Activated T-cell treated with anti-CD3 and anti-CD28 coated beads for 24 hours (primary cell): ENCODE measurements at places on chromosomes 6 and 20.

DNA sequence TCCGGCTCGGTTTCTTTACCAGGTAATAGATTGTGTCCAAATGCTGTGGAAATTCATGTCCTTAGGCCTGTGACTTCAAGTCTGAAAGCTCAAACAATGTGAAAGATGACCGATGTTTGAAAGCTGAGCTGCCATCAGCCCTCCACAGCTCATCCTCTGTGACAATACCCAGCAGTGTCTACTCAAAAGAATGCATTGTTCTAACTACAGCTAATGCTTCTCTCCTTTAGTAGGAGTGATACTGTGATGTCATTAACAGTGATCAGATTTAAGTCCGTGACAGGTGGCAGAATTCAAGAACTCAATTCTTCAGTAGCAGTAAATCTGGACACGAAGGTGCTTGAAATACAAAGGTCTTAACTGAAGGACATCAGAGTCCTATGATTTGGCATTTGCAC, 97.3 kb downstream of the RCAN2 start:
- DNase-seq, result no peak

DNA sequence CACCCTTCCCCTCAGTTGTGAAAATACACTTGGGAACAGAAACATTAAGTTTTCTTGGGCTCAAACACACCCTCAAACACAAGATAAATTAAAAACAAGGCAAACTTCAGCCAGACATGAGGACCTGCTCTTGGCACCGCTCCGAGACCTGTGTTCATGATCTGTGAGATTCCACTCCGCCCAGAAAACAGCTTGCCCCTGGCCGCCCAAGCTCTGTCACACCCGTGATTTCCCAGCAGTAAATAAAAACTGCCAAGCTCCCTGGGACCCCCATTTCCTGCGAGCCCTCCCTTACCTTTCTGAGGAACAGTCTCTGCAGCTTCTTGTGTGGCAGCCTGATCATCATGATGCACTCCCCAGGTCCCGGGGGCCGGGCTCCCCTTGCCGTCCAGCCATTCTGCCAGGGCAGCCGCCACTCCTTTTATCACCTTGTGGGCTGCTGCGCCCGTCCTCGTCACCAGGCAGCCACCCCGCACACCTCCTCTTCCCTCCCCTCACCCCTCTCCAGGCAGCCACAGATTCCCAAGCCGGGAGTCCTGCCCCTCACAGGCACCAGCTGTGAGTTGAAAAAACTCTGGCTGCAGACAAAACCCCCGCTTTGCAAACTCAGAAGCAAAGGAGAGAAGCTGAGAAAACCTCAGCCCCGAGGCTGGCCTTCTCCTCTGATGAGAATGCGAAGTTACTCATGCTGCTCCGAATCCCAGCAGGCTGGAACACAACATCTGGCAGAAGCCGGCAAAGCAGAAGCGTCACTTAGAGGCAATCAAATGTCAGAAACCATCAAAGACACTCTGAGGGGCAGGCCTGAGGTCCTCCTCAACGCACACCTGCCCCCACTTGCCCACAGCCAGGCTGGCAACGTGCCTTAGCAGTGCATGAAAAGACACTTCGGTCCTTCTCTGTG, 130.4 kb upstream of the RPS6KA2 start:
- DNase-seq, result no peak

GRCh38 chr6:132504757-132505156, 8.2 kb downstream of the STX7 start:
- DNase-seq, result no peak

- DNase-seq, result no peak
Measured at GRCh38 chr20:48740712-48741111, 87.1 kb downstream of the PREX1 start.

GRCh38 chr6:45006893-45007292, 321.2 kb upstream of the RUNX2 start:
- no peak for DNase-seq

- DNase-seq, result no peak
Measured at GRCh38 chr6:38572186-38572813, 67.4 kb downstream of the BTBD9 start.

GRCh38 chr6:125192610-125192930, 39.0 kb downstream of the TPD52L1 start:
- no peak for DNase-seq

DNA sequence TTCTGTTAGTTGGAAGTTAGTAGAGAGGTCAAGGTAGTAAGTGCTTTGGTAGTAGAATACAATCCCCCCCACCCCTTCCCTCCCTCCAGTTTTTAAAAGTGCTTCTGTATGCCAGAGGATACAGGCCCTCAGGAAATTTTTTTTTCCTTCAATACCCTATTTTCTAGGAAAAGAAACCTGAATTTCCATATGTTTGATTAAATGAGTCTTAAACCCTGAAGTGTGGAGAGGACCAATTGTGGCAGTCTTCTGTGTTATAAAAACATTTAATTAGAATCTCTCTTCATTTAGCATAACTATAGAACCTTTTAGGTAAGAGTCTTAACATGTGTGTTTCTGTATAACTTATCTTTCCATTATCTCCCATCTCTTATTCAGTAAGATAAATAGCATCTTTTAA, 59.5 kb downstream of the ZNF292 start:
- no peak for DNase-seq

DNA sequence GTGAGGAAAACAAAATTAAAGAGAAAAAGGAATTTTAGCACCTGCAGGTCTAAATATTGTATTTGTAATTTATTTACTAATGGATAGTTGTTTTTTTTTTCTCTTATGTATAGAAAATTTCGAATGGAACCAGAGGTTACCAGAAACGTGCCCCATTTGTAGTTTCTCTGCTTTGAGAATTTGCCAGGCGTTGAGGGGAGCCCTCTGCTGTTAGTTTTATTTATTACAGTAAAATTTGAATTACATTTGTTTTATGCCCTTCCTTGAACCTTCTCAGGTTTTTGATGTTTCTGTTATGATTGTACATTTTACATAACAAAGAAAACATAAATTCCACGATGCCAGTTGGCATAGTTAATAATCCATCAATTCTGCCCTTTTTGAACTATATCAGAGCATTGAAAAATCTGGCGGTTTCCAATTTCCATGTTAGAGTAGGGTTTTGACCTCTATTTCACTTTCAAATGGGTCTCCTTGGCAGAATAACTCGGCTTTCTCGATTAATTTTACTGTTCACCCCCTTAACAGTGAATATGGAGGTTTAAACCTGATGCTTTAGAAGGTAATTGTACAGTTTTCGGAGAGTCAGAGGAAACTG, 35.1 kb upstream of the RFPL4B start:
- no peak for DNase-seq
